ENCODE measurements at places on chromosomes 16 and 17.

GRCh38 chr16:1019231-1020090 lies 37.9 kb downstream of the SOX8 start:
- peak; percentile 89 for DNase-seq

DNA sequence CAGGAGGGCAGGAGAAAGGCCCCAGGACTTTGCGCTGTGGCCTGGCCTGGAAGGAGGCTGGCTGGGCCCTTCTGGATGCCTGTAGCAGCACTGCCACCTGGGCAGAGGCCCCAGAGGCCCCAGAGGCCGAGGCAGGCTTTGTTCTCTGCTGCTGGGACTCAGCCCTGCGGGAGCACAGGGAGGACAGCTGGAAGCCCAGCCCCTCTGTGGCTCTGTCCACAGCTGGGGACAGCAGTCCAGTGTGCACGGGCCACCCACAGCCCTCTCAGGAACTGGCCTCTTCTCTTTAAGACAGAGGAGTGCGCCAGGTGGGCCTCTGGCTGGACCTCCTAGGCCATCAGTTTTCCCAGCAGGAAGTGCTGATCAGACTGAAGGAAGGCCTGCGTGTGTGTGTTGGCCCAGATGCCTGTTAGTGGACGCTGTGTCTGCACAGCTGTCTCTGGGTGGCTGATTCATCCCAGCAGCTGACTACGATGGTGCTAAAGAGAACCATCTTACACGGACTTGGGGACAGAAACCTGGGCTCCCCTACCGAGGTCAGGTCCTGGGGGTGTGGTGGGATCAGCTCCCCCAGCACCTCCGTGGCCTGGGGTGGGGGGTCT lies 26.9 kb upstream of the ZNF750 start:
- DNase-seq, result peak; percentile 90

DNA sequence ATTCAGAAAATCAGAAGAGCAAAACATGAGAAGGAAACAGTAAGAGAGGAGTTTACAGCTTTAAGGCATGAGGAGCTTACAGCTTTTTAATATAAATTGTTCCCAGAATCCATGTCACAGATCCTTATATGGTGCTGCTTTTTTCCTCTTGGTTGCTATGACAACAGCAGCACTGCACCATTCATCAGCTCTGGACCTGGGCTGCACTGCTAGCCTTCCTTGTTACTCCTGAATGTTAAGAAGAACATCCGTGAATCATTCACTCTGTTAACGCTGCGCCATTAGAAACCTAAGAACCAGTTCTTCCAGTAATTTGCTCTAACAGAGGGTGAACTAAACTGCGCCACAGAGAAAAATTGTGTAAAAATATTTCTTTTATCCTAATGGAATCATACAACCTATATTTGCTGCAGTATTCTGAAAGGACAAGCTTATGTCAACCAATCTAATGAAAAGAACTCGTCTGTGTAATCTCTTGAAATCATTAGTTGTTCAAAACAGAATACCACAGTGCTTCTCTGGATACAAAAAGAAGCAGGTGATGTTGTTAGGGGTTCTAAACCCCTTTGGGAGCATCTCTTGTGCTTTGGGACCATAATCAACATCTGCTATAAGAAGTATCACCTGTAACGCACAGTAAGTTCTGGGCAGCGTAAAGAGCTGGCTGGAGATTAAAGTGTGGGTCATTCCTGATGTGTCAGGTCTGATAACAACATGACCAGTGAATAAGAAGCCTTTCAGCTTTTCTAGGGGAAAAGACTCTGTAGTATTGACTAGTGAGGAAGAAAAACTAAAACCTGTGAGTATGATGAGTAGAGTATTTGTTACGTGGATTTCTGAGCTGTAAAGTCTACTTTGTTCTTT lies 151.2 kb downstream of the TANC2 start:
- no peak for DNase-seq

- no peak for DNase-seq
Measured at GRCh38 chr17:27978689-27979175, 63.7 kb upstream of the NLK start.

DNA sequence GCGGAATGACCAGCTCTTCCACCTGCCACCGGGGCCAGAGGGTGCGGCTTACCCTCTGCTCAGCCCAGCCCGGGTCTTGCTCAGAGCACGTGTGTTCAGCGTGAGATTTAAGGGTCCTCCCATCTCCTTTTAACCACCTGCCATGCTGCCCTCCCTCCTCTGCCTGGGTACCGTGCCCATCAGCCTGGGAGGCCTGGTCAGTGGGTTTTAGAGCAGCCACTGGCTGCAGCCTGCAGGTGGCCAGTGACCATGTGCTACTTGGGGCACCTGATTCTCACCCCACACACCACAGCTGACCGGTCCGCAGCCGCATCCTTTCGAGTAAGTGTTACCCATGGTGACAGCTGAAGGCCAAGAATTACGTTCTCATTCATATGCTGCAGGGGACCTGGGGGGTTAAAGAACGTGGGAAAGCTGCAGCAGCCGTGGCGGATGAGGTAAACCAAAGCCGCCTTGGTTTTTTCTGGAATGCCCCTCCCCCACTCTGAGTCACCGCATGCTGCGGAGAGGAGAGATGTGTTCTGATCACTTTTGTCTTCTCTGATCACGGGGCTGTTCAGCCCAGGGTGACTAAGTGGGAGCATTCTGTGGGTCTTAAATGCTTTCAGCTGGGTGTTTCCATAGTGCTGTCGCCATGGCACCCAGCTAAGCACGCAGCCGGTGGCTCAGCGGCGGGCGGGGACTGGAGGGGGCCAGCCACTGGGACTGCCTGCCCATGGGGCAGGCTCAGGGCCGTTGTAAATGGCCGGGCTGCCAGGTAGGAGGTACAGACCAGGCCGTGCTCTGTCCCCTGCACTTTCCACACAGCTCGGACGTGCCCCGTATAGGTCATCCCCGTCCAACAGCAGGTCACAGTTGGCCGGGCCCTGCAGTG lies 59.8 kb downstream of the BAIAP2 start:
- DNase-seq, result peak; percentile 97

DNA sequence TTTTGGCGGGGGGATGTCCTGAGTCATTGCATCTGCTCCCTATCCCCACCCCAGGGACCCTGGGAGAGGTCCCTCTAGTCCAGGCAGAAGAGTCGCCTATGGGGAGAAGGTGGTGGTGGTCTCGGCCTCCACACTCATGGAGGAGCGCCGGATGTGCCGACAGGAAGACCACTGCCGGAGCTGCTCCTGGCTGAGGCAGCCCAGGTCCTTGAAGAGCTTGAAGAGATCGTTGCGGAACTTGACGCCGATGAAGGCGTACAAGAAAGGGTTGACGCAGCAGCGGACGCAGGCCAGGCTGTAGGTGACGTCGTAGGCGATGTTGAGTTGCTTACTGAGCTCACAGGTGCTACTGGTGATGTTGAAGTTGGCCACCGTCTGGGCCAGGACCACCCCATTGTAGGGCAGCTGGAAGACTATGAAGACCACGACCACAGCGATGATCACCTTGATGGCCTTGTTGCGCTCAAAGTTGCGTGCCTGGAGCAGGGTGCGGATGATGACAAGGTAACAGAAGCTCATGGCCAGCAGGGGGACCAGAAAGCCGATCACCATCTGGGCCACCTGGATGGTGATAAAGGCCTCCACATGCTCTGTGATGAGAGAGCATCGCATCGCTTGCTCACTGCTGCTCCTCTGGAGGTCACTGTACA lies 10.5 kb downstream of the CCR7 start:
- DNase-seq, result no peak

DNA sequence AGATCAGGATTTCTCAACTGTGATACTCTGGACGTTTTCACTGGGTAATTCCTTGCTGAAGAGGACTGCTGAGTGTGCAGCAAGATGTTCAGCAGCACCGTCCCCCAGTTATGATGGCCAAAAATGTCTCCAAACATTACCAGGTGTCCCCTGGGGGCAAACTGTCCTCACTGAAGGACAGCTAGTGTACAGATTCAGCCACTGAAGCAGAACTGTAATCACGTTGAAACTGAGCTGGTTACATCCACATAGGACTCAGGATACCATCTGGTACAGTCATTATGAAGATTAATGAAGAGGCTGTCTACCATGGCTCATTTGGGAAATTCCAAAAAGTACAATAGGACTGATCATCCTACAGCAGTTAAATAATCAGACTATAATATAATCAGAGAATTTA lies 43.3 kb upstream of the GINS3 start:
- DNase-seq, result peak; percentile 36

DNA sequence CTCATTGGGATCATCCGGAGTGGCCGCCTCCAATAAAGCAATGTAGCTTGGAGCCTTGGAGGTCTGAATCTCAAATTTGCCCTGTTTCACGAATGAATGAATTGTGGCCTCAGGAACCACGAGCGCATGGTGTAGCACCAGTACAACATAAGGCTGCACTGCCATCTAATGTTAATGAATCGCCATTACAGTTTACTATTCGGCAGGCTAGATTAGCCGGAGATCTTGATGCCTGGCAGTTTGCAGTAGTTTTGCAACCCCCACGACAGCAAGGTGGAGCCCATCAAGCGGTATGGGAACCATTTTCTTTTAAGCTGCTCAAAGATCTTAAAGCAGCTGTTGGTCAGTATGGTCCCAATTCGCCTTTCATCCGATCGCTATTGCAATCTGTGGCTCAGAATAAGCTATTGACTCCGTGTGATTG lies 18.8 kb downstream of the ALOX15B start:
- DNase-seq, result peak; percentile 86

- no peak for DNase-seq
Measured at GRCh38 chr17:606508-607250, 108.0 kb downstream of the VPS53 start.

DNA sequence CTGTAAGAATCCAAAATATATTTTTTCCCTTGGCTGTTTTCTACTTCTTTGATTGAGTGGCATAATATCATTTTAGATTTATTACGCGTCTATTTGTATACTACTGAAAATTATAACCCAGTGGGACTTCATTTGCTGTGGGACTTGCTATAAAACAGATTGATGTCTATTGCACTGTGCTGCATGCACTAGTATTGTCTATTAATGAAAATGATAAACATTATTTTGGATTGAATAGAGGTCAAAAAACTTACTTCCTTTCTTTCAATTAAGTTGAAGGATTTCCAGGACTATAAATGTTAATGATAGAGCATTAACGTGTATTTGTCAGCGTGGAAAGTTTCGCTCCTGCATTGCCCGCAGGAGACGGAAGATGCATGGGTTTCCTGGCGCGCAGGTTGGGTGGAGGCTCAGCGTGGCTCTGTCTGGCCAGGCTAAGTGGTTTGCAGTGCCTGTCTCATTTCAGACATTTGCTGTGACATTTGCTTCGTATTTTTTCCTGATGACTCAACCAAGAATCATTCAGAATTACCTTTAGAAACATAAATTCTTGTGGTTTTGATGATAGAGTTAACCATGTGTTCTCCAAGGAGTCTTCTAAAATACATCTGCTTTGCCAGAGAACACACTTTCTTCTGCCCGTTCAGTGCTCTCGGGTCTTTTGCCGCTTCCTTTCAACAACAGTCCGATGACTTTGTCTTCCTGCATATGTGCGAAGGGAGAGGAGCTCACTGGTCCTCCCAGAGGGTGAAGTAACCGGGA lies 216.7 kb downstream of the RPTOR start:
- DNase-seq, result peak; percentile 71

- no peak for DNase-seq
Measured at GRCh38 chr16:86516623-86517003, 6.3 kb downstream of the FOXF1 start.

DNA sequence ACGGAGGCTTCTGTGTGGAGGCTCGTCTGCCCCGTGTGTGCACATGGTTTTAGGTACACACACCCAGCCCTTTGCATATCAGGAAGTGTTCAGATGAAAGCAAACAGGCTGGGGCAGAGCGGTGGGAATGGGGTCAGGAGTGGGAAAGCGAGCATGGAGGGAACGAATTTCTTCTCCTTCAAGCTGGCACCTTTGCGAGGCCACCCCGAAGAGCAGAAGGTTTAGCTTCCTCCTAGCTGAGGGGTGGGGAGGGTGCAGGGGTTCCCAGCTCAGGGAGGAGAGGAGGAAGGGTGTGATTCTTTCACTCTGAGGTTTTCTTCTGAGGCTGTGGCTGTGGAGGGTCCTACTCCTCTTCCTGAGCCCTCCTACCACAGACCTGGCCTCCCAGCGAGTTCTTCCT lies 83.6 kb downstream of the ABR start:
- no peak for DNase-seq

GRCh38 chr16:8691728-8692127 lies 17.3 kb downstream of the ABAT start:
- no peak for DNase-seq

DNA sequence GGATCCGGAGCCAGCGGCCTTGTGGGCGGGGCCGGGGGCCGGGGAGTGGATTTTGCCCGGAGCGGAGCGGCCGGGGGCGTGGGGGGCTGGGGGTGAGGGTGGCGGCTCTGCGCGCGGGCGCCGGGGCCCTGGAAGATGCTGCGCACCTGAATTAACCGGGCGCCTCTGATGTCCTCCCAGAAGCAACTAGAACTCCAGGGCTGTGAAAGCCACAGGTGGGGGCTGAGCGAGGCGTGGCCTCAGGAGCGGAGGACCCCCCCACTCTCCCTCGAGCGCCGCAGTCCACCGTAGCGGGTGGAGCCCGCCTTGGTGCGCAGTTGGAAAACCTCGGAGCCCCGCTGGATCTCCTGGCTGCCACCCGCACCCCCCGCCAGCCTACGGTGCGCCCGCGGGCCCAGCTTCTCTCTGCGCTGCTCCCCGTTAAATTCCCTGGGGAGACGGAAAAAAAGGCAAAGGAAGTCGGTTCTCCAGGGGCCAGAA lies 549 bp downstream of the SLC26A11 start:
- DNase-seq, result peak; percentile 37

DNA sequence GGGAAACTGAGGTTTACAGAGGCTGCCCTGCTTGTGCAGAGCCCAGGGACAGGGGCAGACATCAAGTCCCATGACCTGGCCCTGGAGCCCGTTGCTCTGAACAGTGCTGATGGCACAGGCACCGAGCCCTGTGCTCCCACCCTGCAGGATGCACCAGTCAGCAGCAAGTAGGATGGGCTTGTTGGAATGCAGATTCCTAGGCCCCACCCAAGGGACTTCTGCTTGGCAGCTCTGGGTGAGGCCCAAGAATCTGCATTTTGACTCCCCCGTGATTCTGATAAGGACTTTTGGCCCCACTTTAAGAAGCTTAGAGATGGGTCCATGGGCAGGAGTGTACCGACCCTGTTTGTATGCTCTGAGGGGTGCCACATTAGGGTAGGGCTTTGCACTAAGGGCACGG lies 23.3 kb downstream of the LASP1 start:
- DNase-seq, result no peak

DNA sequence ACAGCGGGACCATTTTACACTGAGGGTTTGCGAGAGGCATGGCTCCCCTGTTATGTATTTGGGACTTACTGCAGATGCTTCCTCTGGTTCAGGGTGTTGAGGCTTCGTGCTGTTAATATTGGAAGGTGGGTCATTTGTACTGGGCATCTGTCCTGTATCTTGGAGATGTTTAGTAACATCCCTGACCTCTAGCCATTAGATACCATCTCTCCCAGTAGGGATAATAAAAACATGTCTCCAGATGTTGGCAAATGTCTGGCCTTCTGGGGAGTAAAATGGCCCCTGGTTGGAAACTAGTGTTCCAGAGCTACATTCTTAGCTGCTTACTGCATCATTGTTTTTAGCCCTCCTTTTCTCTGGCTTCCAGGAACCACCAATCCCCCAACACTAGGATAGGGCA lies 388.0 kb downstream of the WWOX start:
- DNase-seq, result no peak
